ENCODE measurements at places on chromosomes 12 and 14.

GRCh38 chr12:63882844-63883243 is 38.3 kb downstream of the SRGAP1 start:
- DNase-seq = no peak

DNA sequence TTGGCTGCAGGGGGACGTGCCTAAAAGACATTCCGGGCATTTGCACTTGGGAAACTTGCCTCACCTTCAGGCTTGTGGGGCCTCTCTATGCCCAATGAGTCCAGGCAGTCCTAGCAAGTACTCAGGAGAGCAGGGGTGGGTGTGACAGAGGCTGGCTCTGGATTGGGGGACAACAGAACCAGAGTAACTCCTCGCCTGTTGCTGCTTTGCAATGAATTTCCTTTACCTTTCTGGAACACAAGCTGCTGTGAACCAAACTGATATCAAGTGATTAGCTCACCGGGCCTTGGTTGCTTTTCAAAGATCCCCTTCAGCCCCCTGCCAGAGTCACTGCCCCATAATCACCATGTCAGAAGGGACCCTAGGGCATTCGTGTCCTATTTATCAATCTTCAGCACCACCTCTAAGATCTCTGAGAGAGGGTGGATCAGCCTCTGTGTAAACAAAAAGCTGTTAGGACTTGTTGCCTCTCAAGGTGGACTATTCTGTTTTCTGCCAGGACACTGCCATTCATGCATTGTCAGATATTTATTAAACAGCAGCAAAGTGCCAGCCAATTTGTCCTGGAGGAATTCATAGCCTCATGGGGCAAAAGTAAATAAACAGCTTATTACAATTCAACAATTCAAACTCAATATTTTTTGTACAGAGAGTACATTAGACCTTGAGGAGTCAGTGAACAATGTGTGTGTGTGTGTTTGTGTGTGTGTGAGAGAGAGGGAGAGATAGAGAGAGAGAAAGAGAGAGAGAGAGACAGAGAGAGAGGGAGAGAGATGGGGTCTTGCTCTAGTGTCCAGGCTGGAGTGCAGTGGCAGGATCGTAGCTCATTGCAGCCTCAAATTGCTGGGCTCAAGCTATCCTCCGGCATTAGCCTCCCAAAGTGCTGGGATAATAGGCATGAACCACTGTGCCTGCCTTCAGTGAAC is 11.3 kb downstream of the NFATC4 start:
- no peak for DNase-seq

DNA sequence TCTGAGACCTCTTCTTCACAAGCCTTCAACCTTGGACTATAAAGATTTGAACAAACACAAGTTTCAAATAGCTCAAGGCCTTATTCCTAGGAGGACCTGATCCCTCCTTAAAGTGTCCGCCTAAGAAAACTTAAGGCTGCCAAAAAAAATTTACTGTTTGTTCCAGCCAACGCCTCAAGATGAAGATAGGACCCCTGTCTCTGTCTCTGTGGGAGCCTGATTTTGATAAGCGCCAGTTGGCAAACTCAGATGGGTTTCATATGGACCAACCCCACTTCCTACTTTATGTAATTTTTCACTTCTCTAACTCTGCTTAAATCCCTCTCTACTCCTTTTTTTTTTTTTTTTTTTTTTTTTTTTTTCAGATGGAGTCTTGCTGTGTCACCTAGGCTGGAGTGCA is 11.0 kb downstream of the FKBP3 start:
- DNase-seq = no peak

DNA sequence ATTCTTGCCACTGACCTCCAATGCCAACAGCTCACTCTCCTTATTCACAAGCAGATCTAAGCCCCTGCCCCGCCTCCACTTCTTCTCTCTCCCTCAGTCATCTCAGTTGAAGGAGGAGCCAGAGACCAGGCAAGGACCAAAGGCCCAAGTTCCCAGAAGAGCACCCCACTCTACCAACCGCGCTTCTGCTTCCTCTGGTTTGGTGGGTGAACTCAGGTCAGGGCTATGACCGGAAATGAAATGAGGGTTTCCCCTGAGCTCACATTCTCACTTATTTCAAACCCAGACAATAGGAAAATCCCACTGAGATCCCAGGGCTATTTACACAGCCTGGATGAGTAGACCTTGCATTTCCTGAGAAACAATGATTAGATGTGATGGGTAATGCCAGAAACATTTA is 9.9 kb downstream of the DPF3 start:
- DNase-seq = no peak

DNA sequence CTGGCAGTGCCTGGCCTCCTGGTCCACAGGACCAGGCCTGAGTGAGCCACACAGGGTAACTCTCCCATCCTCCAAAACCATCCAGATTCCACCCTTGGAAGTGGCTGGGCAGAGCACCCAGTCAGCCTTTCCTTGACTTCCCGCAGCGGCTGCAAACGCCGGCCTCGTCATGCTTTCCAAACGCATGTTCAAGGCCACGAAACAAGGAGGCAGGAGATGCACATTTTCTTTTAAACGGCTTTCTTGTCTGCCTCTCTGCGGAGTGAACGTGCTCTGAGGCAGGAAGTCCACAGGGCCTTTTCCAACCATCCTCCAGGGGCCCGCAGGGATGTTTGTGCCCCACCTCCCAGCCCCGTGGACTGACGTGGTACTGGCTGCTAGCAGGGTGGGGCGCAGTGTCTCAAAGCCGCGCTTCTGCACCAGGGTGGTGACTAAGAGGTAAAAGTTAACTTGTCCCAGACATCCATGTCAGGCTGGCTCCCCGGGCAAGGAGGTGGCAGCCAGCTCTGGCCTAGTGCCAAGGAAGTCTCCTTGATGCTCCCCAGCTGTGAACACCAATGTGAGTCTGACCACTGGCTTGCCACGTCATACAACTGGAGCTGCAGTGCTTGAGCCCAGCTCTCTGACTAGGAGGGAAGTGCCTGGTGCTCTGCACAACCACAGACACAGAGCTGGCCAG is 45.0 kb downstream of the KCNA5 start:
- no peak for DNase-seq

GRCh38 chr14:101586531-101587430 is 25.5 kb downstream of the DIO3 start:
- DNase-seq = no peak

DNA sequence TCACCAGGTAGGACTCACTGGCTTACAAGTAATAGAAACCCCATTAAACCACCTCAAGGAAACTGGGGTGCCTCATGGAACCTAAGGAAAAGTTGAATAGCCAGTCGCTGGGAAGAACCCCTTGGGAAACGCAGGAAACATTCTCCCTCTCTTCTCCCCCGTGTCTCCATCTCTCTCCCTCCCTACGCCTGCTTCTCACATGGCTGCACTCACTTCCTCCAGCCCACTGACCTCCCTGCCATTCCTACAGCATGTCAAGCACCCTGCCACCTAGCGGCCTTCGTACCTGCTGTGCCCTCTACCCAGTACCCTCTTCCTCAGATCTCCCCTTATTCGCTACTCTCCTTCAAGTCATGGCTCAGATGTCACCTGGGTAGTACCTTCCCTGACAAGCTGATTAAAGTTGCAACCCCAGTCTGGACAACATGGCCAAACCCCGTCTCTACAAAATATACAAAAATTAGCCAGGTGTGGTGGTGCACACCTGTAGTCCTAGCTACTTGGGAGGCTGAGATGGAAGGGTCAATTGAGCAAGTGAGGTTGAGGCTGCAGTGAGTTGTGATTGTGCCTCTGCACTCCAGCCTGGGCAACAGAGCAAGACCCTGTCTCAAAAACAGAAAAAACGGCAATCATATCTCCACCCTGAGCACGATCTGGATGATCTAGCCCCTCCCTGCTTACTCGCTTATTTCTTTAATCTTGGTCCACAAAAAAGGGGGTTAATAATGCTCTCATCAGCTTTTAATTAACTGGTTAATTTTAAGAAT is 6.4 kb upstream of the DTX1 start:
- no peak for DNase-seq

GRCh38 chr12:13602172-13602571 is 379.2 kb downstream of the GRIN2B start:
- DNase-seq = no peak

DNA sequence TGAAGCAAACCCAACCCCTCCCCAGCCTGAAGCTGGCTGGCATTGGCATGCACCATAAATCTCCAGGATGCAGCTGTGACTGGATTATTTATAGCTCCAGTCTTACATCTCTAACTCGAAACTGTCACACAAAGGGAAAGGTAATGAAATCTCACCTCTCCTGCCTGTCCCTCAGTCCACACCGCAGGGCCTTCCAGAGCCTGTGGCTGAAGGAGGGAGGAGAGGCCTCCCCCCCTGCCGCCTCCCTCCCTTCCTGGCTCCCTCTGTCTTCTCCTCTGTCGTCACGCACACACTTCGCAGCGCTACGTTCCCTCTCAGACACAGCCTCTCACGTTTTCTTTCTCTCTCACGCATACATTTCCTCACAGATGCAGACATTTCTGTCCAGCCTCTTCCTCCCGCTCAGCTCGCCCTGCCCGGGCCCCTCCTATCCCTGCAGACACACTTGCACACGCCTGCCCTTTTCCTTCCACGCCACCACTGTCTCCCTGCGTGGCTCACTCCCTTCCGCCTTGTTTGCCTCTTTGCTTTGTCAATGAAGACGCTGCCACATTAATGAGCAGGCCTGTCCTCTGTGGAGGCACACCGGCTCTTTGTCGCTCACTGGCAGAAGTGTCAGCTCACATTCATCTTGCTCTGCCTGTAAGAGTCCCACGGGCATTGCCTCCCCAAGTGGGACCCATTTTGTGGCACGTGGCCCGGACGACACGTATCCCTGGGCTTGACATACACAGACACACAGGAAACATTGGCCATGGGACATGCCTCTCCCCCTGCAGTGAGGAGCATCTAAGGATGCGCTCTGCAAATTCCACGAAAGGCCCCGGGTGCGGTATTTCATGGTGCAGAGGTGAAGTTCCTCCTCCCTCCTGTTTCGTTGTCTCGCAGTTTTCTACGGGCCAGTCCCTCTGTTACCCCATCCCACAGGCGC is 27.9 kb downstream of the IRF2BPL start:
- DNase-seq = no peak

GRCh38 chr12:14995583-14996425 is 23.0 kb downstream of the PDE6H start:
- no peak for DNase-seq

DNA sequence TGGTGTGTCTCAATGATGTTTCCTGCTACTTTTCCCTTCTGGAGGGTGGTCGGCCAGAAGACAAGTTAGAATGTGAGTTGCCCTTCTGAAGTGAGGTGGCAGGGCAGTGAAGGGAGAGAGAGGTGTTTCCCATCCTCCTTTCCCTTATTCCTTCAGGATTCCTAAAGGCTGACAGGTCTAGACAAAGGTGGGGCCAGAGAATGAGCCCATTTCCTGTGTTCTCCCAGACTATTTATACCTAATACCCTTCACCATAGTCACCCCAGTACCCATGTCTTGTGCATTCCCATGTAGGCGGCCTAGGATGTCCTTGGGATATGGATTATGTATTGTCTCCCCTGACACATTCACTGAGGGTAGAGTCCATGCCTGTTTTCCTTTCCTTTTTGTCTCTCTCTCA is 7.0 kb downstream of the DGKA start:
- DNase-seq = no peak

DNA sequence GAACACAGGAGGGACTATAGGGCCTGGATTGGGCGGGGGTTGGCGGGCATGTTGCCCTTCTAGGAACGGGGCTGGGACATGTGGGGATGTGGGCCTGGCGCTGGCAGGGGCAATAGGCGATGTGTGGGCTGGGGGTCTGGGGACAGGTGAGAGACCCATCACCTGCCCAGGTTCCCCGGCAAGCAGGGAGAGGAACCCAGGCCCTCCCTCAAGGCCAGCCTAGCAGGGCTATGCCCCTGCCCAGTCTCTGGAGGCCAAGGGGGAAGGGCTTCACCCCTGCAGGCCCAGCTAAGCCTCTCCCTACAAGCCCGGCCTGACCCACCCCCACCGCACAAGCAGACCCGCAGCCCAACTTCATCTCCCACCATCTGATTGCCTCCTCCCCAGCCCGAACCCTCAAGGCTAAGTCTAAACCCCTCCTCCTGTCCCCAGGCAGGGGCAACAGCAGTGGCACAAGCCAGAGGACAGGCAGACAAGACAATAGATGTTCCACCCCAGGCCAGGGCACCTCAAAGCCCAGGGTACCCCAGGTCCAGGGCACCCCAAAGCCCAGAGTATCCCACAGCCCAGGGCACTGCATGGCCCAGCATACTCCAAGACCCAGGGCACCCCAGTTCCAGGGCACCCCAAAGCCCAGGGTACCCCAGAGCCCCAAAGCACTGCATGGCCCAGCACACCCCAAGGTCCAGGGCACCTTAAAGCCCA is 6.5 kb downstream of the JAG2 start:
- no peak for DNase-seq

DNA sequence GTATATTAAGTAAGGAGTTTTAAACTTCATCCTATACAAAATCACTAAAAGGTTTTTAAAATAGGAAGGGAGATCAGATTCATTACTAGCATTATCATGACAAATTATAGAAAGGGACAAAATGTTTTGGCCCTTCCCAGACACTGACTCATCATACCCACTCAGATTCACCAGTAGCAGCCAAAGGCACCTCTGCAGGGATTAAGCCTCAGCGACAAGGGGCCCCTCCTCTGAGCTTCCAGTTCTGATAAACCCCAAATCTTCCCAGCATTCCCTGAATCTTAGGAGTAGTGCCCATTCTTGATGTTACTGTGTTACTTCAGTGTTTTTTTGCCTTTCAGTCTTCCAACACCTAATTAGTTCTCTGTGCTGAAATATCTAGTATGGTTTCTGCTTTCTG is 14.5 kb downstream of the KRAS start:
- no peak for DNase-seq

DNA sequence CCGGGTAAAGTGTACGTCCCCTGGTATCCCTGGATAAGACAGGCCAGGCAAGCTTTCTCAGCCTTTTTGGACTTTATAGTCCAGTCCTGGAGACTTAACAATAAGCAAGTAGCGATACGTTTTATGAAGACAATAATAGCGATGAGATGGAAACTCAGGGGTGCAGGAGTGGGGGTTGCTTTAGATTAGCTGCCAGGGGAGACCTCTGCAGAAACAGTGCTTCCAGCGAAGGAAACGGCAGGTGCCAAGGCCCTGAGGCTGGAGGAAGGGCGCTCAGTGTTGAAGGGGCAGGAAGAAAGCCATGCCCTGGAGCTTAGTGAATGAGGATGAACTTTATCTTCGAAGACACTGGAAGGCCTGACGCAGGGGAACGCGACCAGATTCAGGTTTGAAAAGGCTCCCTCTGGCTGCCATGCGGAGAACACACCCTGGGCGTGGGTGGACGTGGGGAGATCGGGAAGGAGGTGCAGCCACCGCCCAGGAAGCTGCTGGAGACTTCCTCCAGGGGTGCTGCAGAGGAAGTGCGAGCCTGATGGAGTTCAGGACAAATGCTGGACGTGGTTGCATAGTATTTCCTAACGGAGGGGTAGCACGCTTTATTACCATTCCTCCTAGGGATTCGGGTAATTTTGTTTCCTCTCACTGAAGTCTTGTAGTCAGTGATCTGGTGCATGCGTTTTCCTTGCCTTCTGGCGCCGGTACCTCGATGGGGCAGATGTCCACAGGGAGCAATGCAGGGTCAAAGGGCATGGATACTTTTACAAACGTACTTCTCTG is 26.1 kb upstream of the UBC start:
- DNase-seq = peak; percentile 48

GRCh38 chr12:98121963-98122362 is 393.4 kb upstream of the TMPO start:
- no peak for DNase-seq

All from stimulated activated CD8-positive, alpha-beta memory T cell treated with anti-CD3 and anti-CD28 coated beads, Interleukin-4, amount 100 ng/mL, for 1 hour (primary cell).